ENCODE measurements at places on chromosomes 12 and 14. TPM values are rescaled to one million over a fixed set of nuclear protein-coding genes. Genes with fewer than 3 reads are reported as not detected.

DNA sequence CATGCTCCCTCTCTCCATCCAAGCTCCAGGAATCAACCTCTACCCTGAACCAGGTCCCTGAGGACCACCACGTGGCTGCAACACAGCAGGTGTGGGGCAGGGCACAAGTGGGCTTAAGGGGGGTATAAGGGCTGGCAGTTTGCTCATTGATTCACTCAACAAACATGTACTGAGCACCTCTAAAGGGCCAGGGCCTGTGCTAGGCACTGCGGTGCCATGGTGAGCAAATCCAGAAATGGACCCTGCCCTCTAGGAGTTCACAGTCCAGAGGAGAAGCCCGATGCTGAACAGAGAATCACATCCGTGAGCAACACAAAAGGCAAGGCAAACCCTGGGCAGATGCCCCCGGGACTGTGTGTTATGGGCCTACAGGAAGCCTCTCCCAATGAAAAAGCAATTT is 6.5 kb upstream of the AQP2 start:
- DNase-seq: no peak
- peaks cover 40% of the 10 kb centered on the region for H3K4me1 ChIP-seq
- no peak overlapping the region for H3K4me3 ChIP-seq
- no peak overlapping the region for H3K27ac ChIP-seq

GRCh38 chr14:81453166-81453766 is 53.1 kb upstream of the STON2 start:
- no peaks in the 10 kb centered on the region for H3K27me3 ChIP-seq
- H3K4me3 ChIP-seq: no peak overlapping the region
- H3K36me3 ChIP-seq: no peaks in the 10 kb centered on the region
- peak; percentile 39 for DNase-seq
- no peaks in the 10 kb centered on the region for H3K4me1 ChIP-seq

- no peaks in the 10 kb centered on the region for H3K4me1 ChIP-seq
- no peak overlapping the region for H3K4me3 ChIP-seq
- no peaks in the 10 kb centered on the region for H3K27me3 ChIP-seq
These were observed 13.2 kb downstream of the CLEC4E start for GRCh38 chr12:8527250-8528130.

- H3K4me1 ChIP-seq: no peaks in the 10 kb centered on the region
- no peaks in the 10 kb centered on the region for H3K27me3 ChIP-seq
- no peak for DNase-seq
These were observed 9.8 kb downstream of the CHGA start for GRCh38 chr14:92932448-92933395.

DNA sequence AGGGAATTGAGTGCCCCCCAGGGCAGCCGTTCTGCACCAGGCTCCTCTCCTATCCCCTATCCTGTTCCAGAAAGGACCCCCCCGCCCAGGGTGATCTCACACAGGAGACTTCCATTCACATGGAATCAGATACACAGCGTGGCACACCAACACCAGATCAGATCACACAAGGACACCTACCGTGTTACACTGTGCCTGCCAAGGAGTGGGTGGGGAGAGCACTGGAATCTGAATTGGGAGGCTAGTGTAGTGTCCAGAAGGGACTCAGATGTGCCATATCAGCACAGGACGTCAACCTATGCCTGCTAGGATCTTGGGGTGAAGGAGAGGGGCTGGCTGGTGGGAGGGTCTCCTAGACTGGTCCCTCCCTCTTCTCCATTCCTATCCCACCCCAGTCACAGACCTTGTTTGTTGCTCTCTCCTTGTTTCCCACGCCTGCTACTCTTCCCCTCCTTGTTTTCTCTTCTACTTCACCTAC is 2.3 kb downstream of the PTMS start:
- H3K4me1 ChIP-seq: peaks cover 52% of the 10 kb centered on the region
- H3K4me3 ChIP-seq: no peak overlapping the region
- no peak overlapping the region for H3K27ac ChIP-seq

DNA sequence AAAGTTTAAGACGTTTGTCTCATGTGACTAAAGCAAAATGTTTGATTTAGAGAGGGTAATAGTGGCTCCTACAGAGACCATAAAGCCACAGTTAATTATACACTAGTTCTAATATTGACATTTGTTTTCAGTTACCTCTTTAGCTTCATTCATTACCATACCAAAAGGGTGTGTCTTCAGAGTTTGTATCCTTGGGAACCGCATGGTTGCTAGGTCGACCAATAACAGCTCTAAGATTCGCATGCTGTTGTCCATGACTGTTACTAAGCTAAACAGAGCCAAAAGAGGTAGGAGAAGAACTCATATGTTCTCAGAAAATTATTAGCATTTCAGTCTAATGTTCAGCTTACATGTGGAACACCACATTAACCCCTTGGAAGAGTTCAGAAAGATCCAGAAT is 36.2 kb upstream of the ETNK1 start:
- H3K27me3 ChIP-seq: no peaks in the 10 kb centered on the region
- no peak overlapping the region for H3K27ac ChIP-seq
- H3K36me3 ChIP-seq: no peaks in the 10 kb centered on the region

DNA sequence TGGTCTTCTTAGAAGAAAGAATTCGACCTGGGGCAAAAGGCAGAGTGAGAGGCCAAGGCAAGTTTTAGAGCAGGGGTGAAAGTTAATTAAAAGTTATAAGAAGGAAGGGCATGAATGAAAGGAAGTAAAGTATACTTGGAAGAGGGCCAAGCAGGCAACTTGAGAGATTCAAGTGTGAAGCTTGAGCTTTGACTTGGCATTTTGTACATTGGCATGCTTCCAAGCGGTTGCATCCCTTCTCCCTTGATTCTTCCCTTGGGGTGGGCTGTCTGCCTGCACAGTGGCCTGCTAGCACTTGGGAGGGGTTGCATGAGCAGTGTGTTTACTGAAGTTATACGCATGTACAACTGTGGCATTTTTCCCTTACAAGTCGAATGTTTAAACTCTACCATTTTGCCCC is 74.8 kb upstream of the MGAT4C start:
- no peaks in the 10 kb centered on the region for H3K27me3 ChIP-seq
- DNase-seq: no peak
- H3K27ac ChIP-seq: no peak overlapping the region
- no peaks in the 10 kb centered on the region for H3K4me1 ChIP-seq
- no peaks in the 10 kb centered on the region for H3K36me3 ChIP-seq

GRCh38 chr12:41612892-41613557 is 424.9 kb downstream of the PDZRN4 start:
- H3K4me1 ChIP-seq: no peaks in the 10 kb centered on the region
- no peak overlapping the region for H3K27ac ChIP-seq
- no peak for DNase-seq
- no peaks in the 10 kb centered on the region for H3K27me3 ChIP-seq
- H3K36me3 ChIP-seq: no peaks in the 10 kb centered on the region

GRCh38 chr12:107287436-107288413 is 194.4 kb upstream of the CRY1 start:
- no peaks in the 10 kb centered on the region for H3K27me3 ChIP-seq
- no peaks in the 10 kb centered on the region for H3K36me3 ChIP-seq
- no peak overlapping the region for H3K4me3 ChIP-seq
- H3K4me1 ChIP-seq: peaks cover 17% of the 10 kb centered on the region

DNA sequence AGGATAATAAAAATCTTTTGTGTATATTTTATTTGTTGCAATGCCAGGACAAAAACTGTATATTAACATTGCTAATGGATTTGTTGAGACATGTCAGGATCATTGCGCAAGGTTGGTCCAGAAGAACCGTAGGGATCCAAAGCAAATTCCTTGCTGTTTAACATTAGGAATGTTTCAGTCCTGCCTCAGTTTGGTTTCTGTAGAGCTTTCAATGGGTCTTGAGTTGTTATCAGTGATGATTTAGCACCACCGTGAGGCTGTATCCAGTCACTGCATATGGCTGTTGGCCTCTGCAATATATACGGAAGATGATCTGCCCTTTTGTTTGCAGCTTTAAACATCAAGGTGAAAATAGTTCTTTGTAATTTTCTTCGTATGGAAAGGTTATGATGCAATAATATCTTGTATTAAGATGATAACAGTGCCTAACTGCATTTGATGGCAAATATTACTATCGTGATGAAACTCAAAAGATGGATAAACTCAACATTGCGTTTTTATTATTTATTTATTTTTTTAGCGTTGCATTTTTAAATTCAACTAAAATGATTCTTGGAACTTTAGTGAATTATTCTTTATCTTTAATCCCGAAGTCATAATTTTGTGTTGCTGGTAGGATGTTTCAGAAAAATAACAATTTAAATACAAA is 231.2 kb downstream of the AKAP6 start:
- peaks cover 11% of the 10 kb centered on the region for H3K4me1 ChIP-seq
- no peaks in the 10 kb centered on the region for H3K27me3 ChIP-seq
- DNase-seq: peak; percentile 26
- no peak overlapping the region for H3K27ac ChIP-seq

Gene TTC9
- total RNA-seq: 25.9 TPM

Gene PLBD1
- total RNA-seq: 0.67 TPM

Gene KTN1
- total RNA-seq: 126 TPM

Gene TNFRSF1A
- 80.7 TPM for total RNA-seq

Gene MAP1LC3B2
- 2.9 TPM for total RNA-seq

Gene MBD6
- 97.4 TPM for total RNA-seq

Gene COQ10A
- 35.3 TPM for total RNA-seq

Gene VCPKMT
- 17.3 TPM for total RNA-seq

All from CD4-positive, alpha-beta memory T cell (primary cell).